ENCODE measurements at places on chromosomes 7 and 10.

GRCh38 chr7:97468493-97468892 lies 263.4 kb upstream of the TAC1 start:
- no peak for DNase-seq
- H3K27me3 ChIP-seq, result peaks cover 7% of the 10 kb centered on the region
- no peaks in the 10 kb centered on the region for H3K36me3 ChIP-seq

- no peak overlapping the region for H3K4me3 ChIP-seq
- H3K4me1 ChIP-seq, result no peaks in the 10 kb centered on the region
- no peak for DNase-seq
- no peak overlapping the region for H3K27ac ChIP-seq
- no peaks in the 10 kb centered on the region for H3K36me3 ChIP-seq
Measured at GRCh38 chr7:69078997-69079769, 519.1 kb upstream of the AUTS2 start.

- H3K27ac ChIP-seq, result no peak overlapping the region
- no peak for DNase-seq
Measured at GRCh38 chr10:129607607-129608109, 140.6 kb downstream of the MGMT start.

GRCh38 chr10:91996266-91996665 lies 72.7 kb downstream of the BTAF1 start:
- H3K27ac ChIP-seq, result no peak overlapping the region
- H3K4me1 ChIP-seq, result no peaks in the 10 kb centered on the region
- no peak overlapping the region for H3K4me3 ChIP-seq
- no peaks in the 10 kb centered on the region for H3K27me3 ChIP-seq
- H3K36me3 ChIP-seq, result peaks cover 18% of the 10 kb centered on the region

DNA sequence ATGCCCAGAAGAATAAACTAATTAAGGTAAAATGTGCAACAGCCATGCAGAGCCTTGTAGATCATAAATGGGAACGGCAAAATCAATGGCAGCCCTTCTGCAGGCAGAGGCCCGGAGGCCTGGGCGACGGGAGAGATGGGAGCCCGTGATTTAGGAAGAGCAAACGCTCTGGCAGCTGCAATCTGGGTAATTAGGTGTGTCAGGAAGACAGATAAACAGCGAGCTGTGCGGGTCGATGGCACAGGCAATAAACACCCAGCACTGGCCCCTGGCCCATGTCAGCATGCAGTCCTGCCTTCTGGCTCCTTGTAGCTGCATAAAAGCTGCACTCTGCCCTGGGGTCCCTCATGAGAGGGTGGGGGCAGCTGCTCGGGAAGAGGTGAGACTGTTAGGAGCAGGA lies 78.0 kb downstream of the GOLGA7B start:
- H3K36me3 ChIP-seq, result no peaks in the 10 kb centered on the region
- H3K4me3 ChIP-seq, result no peak overlapping the region
- no peak overlapping the region for H3K27ac ChIP-seq
- H3K4me1 ChIP-seq, result no peaks in the 10 kb centered on the region

DNA sequence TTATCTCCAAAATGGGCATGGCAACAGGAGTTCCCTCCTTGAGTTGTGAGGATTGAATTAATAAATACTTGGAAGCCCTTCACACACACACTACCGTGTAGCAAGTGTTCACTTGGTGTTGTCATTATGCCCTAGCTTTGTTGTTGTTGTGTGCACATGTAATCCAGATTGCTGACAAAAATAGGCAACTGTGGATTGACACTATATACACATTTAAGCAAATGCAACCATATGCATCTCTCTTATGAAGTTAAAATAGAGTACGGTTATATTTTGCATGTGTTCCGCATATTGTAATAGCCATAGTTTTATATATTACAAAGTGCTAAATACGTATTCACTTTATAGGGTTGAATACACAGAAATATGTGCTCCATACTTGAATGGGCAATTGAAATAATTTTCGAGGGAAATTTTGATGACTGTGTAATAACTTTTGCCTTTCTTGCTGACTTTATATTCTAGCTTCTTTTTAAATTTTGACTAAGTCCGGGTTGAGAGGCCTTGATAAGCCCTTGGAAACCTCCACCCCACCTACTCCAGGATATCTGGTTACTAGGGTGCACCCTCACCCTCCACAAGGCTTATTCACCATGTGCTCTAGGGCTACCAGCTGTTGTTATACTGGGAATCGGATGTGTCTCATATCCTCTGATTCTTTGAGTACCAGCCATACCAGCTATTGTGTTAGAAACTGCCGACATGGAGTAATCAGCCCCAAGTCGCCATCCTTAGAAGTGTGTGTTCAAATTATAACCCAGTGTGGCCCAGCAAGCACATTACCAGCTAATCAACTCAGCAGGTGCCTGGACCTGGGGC lies 265.0 kb downstream of the CAMK1D start:
- no peaks in the 10 kb centered on the region for H3K36me3 ChIP-seq
- no peak overlapping the region for H3K4me3 ChIP-seq
- DNase-seq, result no peak
- H3K27ac ChIP-seq, result no peak overlapping the region
- no peaks in the 10 kb centered on the region for H3K27me3 ChIP-seq
- no peaks in the 10 kb centered on the region for H3K4me1 ChIP-seq

DNA sequence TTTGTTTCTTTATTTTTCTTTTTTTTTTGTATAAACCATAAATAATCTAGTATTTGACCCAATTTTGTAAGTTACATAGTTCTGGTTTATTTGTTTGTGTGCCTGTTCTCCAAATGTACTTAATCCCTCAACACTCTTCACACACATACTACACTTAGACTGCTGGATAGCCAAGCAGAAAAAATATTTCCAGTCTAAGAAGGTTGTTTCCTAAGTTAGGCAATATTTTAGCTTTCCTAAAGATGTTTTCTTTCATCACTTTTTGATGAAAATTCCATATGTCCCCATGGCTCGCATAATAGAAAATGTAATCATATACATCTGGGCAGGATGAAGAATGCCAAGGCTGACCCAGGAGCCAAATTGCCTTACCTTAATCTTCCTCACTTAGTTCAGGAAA lies 105.3 kb downstream of the PPP1R3A start:
- H3K4me1 ChIP-seq, result no peaks in the 10 kb centered on the region
- H3K27me3 ChIP-seq, result no peaks in the 10 kb centered on the region
- no peaks in the 10 kb centered on the region for H3K36me3 ChIP-seq
- H3K27ac ChIP-seq, result no peak overlapping the region
- no peak for DNase-seq

DNA sequence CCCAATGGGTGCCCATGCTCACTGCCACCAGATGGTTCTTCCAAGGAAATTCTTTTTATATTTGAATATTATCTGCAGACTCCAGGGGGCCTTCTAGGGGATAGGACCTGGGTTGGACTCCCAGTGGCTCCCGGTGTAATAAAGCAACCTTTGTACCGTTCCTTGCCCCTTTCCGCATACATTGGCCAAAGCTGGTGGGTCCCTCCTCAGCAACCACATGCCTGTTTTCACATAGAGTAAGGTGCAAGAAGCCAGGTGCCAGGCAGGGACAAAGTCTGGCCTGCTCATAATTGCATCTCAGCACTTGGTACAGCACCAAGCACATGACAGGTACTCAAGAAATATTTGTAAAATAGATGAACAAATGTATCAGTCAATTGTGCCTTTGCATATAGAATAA lies 46.4 kb upstream of the PPP1R3C start:
- H3K36me3 ChIP-seq, result no peaks in the 10 kb centered on the region
- H3K4me1 ChIP-seq, result no peaks in the 10 kb centered on the region
- no peak for DNase-seq
- H3K27me3 ChIP-seq, result no peaks in the 10 kb centered on the region
- H3K27ac ChIP-seq, result no peak overlapping the region
- H3K4me3 ChIP-seq, result no peak overlapping the region
